ENCODE measurements at places on chromosomes 2 and 18.

DNA sequence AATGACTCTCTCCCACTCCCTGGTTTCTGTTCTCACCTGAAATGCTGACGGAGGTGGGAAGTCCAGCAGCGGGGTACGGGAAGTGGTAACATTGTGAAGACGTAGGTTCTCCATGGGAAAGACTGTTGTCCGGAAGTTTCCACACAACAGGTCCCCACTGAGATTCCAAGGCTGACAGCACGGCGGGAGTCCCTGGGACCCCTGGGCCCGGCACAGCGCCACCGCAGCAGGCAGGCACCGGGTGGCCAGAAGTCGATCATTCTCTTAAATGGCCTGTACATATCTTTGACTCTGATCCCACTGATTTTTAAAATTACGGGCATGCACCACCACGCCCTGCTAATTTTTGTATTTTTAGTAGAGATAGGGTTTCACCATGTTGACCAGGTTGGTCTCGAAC lies 201.0 kb upstream of the SALL3 start:
- no peak for DNase-seq

DNA sequence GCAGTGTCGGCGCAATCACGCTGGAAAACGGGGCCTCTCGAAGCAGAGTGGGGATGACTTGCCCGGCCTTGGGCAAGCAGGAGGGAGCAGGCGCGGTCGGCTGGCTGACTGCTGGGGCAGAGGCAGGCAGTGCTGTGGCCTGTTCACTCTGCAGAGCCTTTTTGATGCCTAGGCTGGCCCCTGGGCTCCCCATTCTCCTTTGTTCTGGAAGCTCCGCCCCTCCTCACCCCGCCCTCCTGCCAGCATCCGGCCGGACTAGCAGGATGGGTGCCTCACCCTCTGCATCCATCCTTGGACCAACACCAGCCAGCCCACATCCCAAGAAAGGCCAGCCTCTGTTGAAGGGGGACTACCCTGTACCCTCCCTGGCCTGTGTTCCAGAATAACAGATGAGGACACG lies at the start of gene ASPRV1:
ASPRV1 (minus strand) TSS at position 136 of the 400 bp plus-strand sequence. CDS start 195 bp downstream, outside the sequence.
- DNase-seq: no peak

- DNase-seq: no peak
These were observed 160.5 kb downstream of the GLI2 start for GRCh38 chr2:120896126-120896525.

DNA sequence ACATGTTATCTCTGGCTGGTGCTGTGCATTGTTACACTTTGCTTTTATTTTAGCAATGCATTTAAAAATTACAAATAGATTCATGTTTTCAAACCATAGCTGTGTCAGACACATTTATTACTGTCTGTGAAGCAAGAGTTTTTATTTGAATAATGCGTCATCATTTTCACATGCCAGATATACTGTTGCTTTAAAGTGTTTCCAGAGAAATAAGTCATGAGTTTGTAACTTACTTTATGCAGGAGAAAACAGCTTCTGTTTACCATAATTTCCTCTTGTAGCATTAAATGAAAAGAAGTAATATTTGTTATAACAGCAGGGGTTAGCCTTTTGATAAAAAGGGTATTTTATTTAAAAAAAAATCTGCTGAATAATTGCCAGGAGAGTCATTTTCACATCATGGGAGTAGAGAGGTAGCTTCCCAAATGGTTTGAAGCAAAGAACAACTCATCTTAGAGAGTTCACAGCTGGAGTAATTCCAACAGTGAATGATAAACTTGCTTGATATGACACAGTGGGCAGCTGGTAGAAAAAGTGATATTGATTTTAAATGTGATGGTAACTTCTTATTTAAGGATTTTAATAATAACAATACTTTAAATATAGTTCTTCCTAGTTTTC lies 1274.5 kb upstream of the CRIM1 start:
- no peak for DNase-seq

DNA sequence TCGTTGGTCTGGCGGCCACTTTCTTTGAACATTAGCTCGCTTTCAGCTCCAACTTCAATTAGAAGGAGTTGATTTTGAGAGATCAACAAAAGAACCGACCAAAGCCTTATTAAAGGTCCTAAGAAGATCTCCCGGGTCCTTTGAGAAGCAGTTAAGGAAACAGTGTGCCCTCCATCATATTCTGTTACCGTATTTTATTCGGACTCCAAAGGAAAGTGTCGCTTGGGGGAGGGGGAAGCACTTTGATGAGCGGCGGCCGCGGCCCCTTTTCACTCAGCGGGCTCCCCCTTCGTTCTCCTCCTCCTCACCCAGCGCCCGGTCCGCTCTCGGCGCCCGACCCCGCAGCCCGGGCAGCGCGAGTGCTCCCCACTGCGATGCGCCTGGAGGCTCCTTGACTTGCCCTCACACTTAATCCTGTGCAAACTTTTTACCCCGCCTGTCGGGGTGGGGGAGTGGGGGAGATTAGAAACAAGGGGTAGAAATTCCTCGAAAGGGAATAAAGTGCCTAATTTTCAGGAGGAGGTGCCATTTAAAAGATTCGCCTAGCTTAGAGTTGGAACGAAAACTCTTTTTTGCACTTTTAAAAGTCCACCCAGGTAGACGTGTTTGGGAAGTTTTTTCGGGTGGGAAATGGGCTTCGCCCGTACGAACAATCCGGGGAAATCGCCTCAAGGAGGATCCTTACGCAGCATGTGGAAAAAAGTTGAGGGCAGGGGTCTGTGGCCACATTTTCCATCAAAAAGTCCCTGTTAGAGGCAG lies 1.2 kb upstream of the OTX1 start:
- DNase-seq: no peak

- no peak for DNase-seq
These were observed 510.2 kb upstream of the GYPC start for GRCh38 chr2:126145752-126146151.

GRCh38 chr2:137566387-137566786 lies 397.9 kb upstream of the HNMT start:
- no peak for DNase-seq

GRCh38 chr2:195092341-195092740 lies 564.7 kb upstream of the SLC39A10 start:
- no peak for DNase-seq

DNA sequence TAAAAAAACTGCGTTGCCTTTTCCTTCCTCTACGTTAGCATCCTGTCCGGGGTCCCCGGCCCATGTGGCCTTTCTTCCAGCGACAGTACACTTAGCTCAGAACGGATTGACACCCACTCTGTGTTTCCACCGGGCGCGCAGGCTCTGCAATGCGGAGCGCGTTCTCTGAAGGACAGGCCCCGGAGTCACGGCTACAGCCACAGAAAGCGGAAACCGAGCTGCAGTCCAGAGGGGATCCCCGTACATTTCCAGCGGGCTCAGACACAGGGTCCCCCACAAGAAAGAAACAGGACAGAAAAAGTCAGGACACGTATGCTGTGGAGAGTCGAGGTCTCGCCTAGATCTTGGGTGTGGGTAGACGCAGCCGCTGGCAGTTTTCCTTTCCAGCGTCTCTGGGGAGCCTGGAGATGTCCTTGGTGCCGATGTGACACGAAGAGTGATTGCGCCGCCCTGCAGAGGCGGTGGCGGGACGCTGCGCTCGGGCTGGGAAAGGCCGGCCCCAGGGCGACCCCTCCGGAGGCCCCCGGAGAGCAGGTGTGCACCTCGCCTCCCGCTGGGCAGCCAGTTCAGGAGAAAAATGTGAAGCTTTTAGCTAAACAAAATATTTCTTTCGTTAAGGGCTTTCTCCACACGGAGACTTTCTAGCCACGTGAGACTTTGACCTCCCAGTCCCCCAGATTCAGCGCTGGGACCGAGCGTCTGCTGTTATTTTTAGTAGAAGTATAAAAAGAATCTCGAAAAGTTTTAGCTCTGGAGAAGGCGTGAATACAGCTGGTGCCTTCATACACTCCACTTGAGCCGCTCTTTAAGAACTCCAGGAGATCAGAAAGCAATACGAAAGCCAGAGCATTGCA lies 1.3 kb upstream of the ACKR3 start:
- DNase-seq: no peak

- DNase-seq: no peak
These were observed 152.9 kb upstream of the PGAP1 start for GRCh38 chr2:197079414-197079813.

DNA sequence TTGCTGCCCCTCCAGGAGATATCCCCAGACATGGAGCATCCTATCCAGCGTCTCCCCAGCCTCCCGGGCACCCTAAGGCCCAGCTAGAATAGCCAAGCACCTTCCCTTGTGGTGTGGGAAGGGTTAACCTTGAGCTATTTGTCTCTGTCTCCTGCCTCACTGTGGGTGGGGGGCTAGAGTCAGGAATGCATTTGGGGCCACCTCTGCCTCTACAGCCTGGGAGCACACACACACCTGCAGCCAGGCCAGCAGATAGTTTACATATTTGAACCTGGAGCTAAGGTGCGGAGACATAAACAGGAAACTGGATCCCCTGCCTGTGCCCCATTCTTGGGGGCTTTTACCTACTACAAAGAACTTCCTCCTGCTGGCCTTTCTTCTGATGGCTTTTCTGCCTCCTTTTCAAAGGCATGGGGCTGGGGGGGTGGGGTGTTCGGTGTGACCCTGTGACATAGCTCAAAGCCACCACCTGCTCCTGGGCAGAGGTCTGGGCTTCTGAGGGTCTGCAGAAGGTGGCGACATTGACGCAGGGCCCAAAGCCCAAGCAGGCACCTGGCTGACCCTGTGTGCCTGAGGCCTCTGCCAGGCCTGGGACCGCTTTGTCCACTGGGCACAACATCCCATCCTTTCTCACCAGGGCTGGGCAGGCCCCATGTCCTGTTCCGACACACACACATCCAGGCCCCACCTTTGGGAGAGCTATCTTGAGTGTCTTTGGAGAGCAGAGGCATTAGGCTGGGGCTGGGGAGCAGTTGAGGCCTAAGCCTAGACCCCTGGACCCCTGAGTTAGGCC lies 34.2 kb downstream of the EMX1 start:
- DNase-seq: no peak

- DNase-seq: no peak
These were observed 173.7 kb downstream of the CELF4 start for GRCh38 chr18:37391698-37392548.

DNA sequence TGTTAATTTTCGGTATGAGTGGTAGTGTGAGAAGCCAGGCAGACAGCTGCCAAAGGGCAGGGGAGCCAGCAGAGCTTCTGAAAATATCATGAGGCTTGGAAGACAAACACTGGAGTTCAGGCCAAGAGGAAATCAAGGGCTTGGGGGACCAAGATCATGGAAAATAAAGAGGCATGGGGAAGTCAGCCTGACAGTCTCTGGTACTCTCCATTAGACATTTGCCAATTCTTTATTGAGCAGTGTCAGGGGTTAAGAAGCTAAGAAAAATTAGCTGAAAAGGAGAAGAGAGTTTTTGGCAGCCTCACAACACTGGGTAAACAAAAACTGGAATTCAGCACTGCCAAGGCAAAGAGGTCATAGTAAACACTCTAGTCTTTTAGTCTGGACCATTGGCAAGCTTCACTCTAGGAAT lies 612.7 kb downstream of the EPHA4 start:
- no peak for DNase-seq

GRCh38 chr18:48265328-48265727 lies 143.9 kb downstream of the ZBTB7C start:
- no peak for DNase-seq

- DNase-seq: no peak
These were observed 80.0 kb upstream of the FAM136A start for GRCh38 chr2:70381821-70382220.

- DNase-seq: no peak
These were observed 15.0 kb upstream of the GPR17 start for GRCh38 chr2:127630864-127631540.

DNA sequence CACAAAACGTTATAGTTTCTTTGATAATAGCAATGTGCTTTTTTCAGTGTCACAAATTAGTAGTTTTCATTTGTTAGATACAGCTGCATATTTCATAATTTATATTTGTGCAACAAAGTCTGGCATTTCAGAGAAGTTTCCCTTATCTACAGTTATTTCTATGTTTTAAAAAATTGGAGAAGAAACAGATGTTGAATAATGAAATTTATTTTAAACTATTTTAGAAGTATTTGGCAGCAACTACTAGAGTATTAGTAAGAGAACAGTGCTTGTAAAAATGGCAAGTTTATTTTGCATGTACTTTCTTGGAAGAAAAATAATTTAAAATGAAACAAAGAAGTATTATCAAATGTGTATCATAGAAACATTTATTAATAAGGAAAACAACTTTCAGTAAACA lies 68.6 kb upstream of the COL5A2 start:
- no peak for DNase-seq

- no peak for DNase-seq
These were observed 30.5 kb downstream of the MAL start for GRCh38 chr2:95056044-95056443.

DNA sequence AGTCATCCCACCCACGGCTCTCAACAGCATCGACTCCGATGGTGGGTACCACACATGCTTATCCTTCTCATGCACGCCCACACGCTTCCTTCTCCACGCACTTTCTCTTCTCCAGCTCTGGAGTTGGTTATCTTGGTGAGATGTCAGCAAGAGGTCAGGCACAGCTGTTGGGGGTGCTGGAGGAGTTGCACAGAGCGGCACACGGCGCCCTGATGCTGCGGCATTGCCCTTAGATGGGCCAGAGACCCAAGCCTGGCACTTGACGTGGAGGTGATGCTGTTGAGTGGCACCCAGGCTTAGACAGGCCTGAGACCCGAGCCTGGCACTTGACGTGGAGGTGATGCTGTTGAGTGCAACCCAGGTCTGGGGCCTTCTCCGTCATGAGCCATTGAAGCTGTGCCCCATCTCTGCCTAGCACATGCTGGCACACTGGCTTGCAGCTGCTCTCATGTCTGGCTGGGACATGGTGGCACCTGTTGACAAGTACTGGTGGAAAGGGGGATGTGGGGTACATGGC lies 83.2 kb downstream of the DGKD start:
- DNase-seq: no peak

DNA sequence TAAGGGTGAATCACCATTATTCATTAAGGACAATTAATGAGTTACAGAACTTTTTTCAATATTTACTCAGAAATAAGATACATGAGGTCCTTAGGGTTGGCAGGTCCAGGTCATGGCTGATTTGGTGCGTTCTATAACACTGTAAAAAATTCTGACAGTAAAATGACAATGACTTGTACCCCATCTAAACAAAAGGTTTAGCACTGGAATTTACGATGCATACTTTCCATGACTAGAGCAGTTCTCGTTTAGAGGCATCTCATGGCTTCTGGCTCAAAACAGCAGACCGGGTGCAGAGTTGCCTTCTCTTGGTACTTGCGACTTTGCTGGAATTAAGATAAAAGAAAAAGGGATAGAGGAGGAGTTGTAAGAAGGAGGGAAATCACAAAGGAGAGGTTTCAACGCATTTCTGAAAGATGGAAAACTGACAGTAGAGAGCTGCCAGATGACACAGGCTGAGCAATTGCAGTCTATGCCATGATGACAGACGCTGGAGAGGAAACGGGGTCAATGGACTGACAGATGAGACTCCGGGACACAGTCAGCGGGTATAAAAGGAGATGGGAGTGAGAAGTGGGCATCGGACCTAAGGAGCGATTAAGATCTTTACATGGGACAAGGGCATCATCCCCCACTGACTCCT lies 4.1 kb upstream of the CYS1 start:
- DNase-seq: no peak

DNA sequence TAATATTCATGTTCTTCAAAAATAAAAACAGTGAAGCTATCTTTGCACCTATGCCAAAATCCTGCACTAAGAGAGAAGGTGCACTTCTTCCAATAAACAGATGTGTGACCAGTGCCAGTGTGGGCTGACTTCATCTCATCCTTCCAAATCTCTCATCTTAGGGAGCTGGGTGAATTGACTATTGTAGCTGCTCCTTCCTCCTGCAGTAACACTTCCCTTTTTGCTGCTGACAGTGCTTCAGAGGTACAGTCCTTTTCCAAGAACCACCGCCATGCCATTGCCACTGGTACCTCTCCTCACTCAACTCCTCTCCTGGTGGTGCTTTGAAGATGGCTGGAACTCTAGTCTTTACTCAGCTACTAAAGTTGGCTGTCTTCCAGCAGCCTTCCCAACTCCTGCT lies 42.1 kb upstream of the ARHGAP25 start:
- no peak for DNase-seq
